ENCODE measurements at places on chromosomes 11 and 22.
A peak's percentile ranks its signal among the peaks of the same experiment; 100 is the strongest.

GRCh38 chr11:29432719-29433325, 584.0 kb downstream of the KCNA4 start:
- DNase-seq: peak; percentile 35

DNA sequence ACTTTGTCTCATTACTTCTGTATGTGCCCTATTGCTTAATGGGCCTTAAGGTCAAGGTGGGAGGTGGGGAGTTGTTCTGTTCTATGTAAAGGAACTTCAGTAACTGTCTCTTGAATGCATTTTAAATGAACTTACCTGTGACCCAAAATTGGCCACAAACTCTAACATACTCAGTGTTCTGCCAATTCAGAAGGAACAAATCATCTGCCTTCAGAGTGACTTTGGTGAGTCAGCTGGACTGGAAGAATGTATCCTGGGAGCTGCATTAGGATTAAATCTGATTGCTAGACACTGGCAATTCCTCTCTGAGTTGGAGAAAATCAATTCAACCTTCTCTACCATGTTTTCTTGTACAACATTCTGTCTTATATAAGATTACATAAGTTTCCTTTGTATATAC, 1104.8 kb downstream of the DLG2 start:
- no peak for DNase-seq

- no peak for DNase-seq
Measured at GRCh38 chr22:32308191-32308590, 49.5 kb upstream of the RFPL3 start.

- DNase-seq: no peak
Measured at GRCh38 chr11:131979364-131979763, 608.9 kb downstream of the NTM start.

- no peak for DNase-seq
Measured at GRCh38 chr11:115721296-115721995, 217.2 kb upstream of the CADM1 start.

- no peak for DNase-seq
Measured at GRCh38 chr11:12723421-12724300, 49.4 kb downstream of the TEAD1 start.

DNA sequence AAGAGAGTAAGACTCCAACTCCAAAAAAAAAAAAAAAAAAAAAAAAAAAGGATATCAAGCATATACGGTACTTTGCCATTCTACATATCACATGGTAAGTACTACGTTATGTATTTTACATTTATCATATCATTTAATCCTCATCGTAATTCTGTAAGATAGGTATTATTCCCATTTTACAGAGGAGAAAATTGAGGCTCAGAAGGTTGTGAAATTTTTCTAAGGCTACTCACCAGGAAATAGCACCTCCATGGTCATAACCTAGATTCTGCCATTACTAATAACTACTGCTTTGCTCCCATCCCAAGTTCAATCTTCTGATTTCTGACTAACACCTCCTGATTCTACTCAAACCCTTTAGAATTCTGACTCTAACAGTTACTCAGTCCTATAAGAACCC, 138.0 kb downstream of the FCHSD2 start:
- DNase-seq: no peak

DNA sequence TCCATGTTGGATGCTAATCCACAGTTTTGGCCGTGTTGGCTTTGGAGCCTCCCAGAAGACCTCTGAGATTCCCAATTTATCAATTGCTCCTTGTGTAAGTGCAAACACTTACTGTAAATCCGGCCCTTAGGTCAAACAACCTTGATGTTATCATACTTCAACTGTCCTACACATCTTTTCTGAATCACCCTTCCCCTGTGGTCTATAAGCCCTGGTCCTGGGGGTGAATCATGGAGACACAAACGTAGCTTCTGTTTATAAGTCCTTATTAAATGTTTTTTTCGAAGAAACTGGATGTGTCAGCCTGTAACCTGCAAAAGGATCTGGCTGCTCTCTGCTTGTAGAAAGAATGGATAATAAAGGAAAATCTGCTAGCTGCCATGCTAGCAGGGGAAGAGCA, 1.7 kb upstream of the IL10RA start:
- no peak for DNase-seq

DNA sequence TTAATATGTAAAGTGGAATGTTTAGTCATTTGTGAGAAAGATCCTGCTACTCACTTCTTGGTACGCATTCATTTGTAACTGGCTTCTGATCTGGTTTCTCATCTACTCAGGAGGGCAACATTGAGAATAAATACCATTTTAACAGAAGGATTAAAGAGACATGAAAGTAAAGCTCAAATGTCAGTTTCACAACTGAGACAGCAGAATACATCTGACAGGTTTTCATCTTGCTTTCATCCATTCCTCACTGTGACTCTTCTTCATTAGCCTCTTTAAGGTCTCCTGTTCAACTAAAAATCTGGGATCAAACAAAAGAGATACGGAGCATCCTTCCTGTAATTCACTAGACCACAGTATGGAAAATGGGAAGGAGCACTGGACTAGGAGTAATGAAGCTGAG, 31.4 kb upstream of the CCDC89 start:
- DNase-seq: no peak

GRCh38 chr11:31240340-31240904, 129.1 kb downstream of the DCDC1 start:
- peak; percentile 44 for DNase-seq

DNA sequence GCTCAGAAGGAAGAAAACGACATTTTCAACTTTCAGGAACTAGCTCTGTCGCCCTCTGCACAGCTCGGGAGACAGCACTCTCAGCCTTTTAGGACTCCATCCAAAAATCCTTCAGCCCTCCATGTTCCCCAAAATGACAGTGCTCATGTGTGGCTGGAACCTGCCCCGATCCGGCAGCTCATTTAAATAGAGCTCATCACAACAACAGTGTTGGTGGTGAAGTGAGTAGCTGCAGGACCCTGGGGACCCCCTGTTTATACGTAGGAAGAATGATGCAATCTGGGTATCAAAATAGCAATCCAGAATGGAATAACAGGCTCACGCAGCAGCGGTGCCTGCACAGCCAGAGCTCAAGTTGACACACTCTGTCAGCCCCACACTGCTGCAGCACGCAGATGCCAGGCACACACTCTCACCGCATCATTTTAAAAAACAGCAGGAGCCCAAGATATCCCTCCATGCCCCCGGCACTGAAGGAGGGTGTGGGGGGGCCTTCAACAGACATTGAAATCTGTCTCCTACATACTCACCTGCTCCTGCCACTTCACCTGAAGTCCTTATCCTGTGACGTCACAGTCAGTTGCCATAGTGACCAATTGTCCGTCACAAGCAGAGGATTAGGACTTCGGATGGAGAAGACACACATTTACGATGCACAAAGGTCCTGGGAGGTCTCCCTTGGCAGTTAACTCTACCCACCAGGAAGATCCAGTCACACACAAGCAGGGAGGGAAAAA, 24.0 kb downstream of the TRIM66 start:
- DNase-seq: no peak

- no peak for DNase-seq
Measured at GRCh38 chr11:60852117-60852981, 3.4 kb downstream of the PTGDR2 start.

GRCh38 chr11:46246521-46246920, 30.9 kb upstream of the CREB3L1 start:
- DNase-seq: no peak

DNA sequence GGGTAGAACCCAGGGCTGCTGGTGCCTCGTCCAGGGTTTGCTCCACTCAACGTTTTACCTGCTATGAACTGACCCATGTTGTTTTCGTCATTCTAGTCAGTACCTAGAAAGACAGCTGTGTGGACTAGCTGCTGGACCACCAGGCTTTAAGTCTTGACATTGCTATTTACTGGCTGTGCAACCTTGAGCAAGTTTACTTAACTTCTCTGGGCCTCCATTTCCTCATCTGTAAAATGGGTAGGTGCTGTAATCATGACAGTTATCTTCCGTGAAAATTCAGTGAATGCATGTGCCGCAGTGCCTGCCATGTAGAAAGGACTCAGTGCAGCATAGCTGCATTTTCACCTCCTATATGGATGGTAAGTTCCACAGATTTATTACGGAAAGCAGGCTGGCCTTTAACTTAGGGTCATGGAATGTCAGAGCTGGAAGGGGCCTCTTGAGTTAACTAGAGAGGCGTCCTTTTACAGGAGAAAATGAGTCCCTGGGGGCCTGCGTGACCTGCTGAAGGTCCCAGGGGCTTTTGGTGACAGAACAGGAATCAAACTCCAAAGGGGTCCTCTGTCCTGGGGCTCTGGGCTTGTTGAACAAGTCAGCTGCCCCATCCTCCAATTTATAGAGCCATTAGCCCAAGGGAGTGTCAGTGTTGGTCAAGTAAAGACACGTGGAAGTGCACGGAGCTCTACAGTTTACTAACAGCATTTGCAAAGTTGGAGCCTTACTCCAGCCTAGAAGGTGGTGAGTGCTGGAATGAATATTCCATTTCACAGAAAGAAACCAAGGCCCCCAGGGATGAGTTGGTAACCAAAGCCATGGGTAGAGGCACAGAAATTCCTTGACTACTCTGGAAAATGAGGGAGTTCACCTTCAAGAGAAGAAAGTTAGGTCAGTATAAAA, 12.0 kb upstream of the MALAT1 start:
- no peak for DNase-seq

GRCh38 chr11:44623731-44624491, 58.4 kb downstream of the CD82 start:
- DNase-seq: peak; percentile 34
